GM04504 (cell line): ENCODE measurements at places on chromosomes 16 and 17.
A peak's percentile ranks its signal among the peaks of the same experiment; 100 is the strongest.

DNA sequence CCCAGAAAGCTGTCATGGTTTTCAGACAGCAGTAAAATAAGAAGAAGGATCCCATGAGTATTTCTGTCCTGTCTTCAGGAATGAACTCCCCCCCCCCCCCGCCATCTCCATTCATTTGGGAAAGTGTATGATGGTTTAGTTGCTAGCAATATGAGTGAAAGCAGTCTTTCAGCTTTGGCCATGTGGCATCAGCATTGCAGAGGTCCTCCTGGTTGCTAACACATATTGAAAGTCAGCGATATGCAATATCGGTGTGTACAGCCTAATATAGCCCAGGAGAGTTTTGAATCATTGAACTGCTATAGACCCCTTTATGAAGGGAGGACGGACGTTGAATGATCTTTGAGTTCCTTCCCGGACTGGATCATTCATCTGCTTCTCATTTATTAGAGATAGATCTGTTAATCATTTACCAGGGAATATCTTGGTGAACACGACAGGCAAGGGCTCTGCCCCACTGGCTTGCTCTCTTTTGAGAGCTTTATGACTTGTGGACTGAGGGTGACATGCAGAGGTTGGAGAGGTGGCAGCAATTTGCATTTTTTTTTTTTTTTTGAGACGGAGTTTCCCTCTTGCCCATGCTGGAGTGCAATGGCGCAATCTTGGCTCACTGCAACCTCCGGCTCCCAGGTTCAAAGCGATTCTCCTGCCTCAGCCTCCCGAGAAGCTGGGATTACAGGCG, 25.2 kb downstream of the DEF8 start:
- DNase-seq: no peak

DNA sequence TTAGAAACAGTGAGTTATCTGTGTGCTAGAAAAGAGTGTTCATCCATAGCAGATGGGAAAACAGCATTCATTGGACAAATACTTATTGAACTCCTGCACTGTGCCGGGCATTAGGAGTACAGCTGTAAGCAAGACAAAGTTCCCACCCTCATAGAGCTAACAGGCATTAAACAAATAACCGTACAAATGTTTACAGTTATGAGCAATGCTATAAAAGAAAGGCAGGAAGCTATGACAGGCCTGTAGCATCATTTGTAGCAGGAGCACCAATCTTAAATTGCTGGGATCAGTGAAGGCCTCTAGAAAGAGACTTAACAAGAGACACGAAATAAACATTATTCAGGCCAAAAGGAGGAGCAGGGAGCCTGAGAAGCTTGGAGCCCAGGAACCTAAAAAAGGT, 15.6 kb downstream of the SDR42E1 start:
- DNase-seq: no peak

- no peak for DNase-seq
These were observed 352.6 kb downstream of the SEC14L1 start for GRCh38 chr17:77493238-77493820.

DNA sequence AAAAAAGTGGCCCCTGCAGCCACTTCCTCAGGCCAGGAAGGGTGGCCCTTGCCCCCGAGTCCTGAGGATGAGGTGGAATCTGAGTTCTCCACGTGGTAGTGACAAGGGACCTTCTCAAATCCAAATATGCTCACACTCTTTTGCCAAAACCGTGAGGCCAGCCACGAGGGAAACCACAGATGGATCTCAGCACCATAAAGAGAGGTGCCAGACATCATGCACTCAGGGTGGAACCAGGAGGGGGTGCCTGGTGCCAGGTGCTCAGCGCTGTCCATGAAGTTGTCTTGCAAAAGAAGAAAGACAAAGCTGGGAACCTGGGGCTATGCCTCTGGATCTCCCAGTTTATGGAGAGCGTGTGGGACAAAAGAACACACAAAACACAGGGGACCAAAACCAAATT, 45.2 kb upstream of the MED9 start:
- no peak for DNase-seq

DNA sequence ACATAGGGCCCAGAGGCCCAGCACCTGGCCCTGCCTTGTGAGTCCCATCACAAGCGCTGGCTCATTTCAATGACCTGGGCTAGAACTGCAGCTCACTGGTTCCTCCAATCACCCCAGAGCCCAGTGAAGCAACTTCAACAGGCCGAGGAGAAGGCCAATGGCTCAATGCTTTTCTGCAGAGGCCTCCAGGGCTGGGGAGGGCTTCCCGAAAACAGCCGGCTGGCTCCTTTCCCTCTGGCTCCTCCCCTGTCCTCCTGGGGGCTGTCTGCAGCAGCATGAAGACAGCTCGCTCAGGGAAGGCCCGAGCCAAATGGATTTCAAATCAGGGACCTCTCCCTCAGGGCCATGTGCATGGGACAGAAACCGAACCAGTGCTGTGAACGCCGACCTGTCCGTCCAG, 121.6 kb downstream of the ZNF423 start:
- DNase-seq: no peak

- DNase-seq: no peak
These were observed 33.6 kb upstream of the APOH start for GRCh38 chr17:66262767-66263166.

DNA sequence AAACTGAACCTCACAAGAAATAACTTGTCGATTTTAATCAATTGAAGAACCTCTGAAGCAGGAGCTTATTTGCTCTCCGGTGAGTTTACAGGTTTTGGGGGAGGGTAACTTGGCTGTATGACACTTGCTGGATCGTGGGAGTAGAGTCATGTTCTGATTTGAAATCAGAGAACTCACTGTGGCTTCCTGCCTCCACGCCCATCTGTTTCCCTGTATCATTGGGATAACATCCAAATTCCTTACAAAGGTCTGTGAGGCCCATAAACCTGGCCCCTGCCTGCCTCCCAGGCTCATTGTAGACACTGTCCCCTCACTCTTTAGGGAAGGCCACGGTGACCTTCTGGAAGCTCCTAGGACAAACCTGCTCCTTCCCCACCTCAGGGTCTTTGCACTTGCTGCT, 48.3 kb downstream of the C17orf67 start:
- DNase-seq: peak; percentile 14

- DNase-seq: no peak
These were observed 6.4 kb downstream of the SDK2 start for GRCh38 chr17:73637866-73638265.

GRCh38 chr17:56978441-56979090, 635 bp downstream of the SCPEP1 start:
- no peak for DNase-seq

DNA sequence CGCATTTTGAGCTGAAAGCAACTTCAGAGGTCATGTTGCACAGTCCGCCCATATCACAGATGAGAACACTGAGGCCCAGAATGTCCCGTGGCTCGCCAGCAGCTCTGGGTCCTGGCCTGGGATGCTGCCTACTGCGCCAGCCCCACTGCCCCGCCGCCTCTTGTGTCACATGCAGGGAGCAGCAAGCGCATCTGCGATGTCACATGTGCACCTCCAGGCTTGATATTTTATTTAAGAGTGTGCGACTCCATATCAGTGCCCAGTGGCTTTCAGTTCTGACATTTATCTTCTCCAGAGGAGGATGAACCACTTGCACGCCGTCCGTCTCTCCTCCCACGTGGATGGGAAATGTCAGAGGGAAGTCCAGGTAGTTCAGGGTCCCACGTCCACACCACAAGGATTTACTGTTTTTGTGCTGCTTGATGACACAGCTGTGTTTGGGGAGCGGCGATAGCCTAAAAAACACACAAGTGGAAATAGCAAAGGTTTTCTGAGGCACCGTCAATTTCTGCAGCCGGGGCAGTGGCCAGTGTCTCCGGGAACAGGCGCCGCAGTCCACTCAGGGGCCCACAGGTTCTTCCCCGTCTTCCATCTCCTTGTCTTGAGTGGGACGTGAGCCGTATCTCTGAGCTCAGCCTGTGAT, 7.0 kb upstream of the RBFOX3 start:
- no peak for DNase-seq

DNA sequence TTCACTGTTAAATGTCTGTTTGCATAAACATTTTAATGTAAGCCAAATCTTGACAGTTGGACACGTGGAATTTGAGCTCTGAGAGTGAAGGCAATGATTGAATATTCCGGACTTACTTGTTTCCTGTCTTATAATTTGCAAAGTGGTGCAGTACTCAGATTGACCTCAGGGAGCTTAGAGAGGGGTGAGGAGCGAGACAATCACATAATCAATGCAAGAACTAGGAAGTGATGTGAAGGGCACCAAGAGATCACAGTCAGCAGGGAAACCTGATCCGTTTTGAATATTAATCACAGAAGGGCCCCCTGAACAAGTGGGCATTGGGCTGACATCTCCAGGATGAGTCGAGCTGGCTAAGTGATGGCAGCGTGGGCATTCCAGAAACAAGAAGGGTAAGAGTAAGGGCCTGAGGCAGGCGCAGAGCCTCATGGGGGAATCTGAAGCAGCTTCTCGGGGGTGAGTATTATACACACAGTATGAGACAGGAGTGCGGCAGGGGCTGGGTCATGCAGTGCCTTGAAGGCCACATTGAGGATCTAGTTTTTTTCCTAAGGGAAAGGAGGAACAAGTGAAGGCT, 26.1 kb downstream of the TEX2 start:
- no peak for DNase-seq

DNA sequence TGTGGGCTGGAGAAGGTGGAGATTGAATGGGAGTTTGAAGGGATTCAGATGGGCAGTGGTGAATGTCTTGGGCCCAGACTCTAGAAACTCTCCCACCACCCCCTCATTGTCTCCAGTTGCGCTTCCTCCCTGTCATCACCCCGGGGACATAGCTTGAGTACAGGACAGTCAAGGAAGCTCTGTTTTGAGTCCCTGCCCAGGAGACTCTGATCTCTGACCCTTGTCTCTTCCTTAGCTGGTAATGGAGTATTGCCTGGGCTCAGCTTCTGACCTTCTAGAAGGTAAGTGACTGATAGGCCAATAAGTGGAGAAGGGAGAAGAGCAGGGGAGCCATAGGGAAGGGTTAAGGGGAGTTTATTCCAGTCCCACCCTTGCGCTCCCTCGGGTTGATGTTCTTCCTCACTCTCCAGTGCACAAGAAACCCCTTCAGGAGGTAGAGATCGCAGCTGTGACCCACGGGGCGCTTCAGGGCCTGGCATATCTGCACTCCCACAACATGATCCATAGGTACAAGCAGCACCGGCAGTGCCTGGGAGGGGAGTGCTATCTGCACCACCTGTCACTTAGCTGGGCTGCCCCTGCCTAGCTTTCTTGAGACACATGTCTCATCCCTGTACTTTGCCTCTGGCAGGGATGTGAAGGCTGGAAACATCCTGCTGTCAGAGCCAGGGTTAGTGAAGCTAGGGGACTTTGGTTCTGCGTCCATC, 5.0 kb downstream of the TAOK2 start:
- DNase-seq: no peak

GRCh38 chr16:24013864-24014645, 178.3 kb downstream of the PRKCB start:
- DNase-seq: no peak

DNA sequence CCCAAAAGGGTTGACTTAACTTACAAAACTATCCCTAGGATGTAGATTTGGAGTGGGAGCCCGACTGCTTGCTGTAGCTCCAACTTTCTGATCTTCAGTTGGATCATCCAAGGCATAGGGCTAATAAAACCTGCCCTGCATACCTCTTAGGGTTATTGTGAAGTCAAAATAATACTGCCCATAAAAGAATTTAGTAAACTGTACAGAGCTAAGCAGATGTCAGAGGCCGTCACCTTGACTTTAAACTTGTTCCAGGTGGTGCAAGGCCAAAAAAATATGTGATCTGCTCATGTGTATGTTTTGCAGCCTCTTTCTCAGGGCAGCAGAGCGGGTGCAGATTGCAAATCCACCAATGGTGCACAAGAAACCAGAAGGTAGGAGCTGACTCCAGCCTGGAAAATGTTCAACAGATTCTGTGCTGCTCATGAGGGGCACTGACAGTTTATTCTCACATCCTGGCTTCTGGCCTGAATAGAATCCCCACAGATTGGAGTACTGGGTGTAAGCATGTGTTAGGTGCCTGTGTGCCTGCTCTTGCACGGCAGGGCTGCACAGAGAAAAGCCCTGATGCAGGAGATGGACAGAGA, 180.7 kb downstream of the MAP2K4 start:
- no peak for DNase-seq

DNA sequence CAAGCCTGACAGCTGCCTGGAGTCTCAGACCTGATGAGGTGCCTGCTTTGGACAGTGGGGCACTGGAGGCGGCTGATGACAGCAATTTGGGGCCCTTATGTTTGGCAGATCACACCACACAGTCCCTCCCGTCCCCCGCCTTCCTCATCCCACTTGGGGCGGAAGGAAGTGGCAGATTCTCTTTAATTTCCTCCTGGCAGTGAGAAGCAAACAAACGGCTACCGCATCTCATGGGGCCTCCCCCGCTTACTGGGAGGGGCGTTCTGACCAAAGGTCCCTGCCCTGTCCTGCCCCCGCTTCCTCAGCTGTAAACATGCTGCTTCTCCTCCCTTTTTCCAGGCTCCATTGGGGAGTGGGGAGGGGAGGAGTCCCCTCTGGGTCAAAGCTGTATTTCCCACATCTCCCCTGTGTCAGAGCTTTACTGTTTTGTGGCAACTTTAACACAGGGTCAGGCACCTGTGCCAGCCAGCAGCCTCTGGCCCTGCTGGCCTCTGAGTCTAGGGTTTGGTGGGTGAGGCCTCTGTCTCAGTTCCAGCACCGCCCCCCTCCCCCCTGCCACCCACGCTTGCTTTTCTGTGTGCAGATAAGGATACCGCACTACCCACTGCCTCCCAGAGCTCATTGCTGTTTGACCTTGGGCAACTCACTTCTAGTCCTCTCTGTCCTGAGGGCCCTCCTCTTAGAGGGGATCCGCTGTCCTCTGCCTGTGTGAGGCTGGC, 5.4 kb upstream of the NFATC3 start:
- DNase-seq: no peak

- no peak for DNase-seq
These were observed 707.4 kb downstream of the MAF start for GRCh38 chr16:78892951-78893733.

DNA sequence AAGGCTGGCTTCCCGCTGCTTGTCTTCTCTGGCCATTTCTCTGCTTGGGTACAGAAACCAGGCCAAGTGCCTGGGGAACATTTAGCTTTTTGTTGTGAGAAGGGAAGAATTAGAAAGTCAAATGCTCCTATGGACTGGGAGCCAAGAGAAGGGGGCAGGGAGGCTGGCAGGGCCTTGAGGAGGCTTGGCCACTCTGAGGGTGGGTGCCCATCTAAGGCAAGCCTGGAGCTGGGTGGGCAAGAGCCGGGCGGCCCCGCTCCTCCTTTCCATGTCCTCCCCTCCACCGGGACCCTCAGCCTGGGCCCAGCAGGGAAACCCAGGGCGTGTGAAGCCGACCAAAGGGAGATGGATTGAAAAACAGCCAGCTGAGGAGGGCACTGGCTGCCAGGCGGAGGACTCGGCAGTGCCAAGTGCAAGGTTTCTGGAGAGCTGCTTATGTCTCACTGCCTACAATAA, 69.4 kb downstream of the NTN1 start:
- DNase-seq: no peak

- no peak for DNase-seq
These were observed 57.7 kb downstream of the SRL start for GRCh38 chr16:4184038-4184702.
